ENCODE measurements at places on chromosomes 7 and 10. TPM values are rescaled to one million over a fixed set of nuclear protein-coding genes. Genes with fewer than 3 reads are reported as not detected.

Gene BLNK
- total RNA-seq, result 6.6 TPM

DNA sequence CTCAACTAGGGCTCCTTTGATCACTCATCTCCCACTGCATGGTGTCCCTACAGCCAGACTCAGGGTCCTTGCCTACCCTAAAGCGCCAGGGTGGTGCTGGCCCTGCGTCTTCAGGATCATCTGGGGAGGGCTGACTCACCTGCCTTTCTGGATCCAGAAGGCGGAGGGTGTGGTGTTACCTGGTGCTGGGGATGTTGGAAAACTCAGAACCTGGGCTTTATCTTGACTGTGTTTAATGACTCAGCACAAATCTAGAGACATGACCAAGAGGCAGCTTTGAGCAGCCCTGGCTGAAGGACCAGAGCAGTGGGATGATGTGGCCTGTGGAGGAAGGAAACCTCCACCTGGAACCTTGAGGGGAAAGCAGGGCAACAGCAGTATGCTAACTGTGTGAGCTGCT lies 96.5 kb downstream of the GRK5 start:
- H3K27me3 ChIP-seq, result no peaks in the 10 kb centered on the region
- DNase-seq, result no peak
- no peaks in the 10 kb centered on the region for H3K36me3 ChIP-seq
- peaks cover 59% of the 10 kb centered on the region for H3K4me1 ChIP-seq
- no peak overlapping the region for H3K27ac ChIP-seq

GRCh38 chr10:132036887-132037675 lies 28.7 kb upstream of the JAKMIP3 start:
- DNase-seq, result no peak
- peaks cover 11% of the 10 kb centered on the region for H3K4me1 ChIP-seq
- peaks cover 62% of the 10 kb centered on the region for H3K27me3 ChIP-seq
- H3K4me3 ChIP-seq, result peak overlapping the region; percentile 40

DNA sequence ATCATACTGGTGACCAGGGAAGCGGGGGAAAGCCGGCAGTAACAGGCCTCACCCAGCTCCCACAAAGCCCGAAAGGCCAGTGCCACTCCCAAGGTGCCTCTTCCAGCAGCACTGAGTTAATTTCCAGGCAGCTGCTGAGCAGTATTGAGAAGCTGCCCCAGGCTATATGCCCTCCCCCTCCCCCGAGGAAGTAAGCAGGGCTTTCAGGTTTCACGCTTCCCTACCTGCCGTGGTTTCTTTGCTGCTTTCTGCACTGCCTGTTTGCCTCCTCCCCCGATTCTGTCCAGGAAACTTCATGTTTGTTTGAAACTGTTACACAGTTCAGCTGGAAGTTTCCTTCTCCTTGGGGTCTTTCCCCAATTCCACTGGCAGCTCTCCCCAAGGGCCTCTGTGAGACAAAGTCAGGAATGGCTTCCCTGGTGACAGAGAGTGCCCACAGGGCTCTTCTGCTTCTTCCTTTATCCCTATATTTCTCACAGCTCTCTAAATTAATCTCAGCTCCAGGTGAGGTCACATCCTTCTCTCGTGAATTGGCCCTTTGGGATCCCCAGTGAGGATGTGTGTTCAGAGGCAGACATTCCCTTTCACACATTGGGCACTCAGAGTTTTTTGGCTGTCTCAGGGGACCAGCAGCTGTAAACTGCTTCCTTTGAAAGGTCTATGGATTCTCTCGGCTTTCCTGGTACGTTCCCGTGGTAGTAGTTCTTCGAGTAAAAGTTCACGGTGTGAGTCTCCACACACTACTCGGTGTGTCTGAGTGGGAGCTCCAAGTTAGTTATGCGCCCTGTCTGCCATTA lies 19.4 kb downstream of the C1GALT1 start:
- H3K4me1 ChIP-seq, result peaks cover 15% of the 10 kb centered on the region
- no peaks in the 10 kb centered on the region for H3K27me3 ChIP-seq
- no peaks in the 10 kb centered on the region for H3K36me3 ChIP-seq
- peak overlapping the region; percentile 47 for H3K27ac ChIP-seq

- no peak overlapping the region for H3K27ac ChIP-seq
- no peaks in the 10 kb centered on the region for H3K27me3 ChIP-seq
- H3K4me1 ChIP-seq, result no peaks in the 10 kb centered on the region
- no peak overlapping the region for H3K4me3 ChIP-seq
Observed at GRCh38 chr7:134763960-134764359, 15.5 kb upstream of the CALD1 start.

Gene TCAF2
- total RNA-seq, result 3.3 TPM

Gene GIMAP1
- total RNA-seq, result 3.0 TPM
